ENCODE measurements at places on chromosomes 6 and 20. TPM values are rescaled to one million over a fixed set of nuclear protein-coding genes. Genes with fewer than 3 reads are reported as not detected.

LY6G6D gene
- total RNA-seq: not detected

- H3K4me3 ChIP-seq: no peak overlapping the region
- no peaks in the 10 kb centered on the region for H3K4me1 ChIP-seq
- H3K27ac ChIP-seq: no peak overlapping the region
- no peaks in the 10 kb centered on the region for H3K36me3 ChIP-seq
- no peak for DNase-seq
Observed at GRCh38 chr20:11867291-11867919, 50.3 kb upstream of the BTBD3 start.

DNA sequence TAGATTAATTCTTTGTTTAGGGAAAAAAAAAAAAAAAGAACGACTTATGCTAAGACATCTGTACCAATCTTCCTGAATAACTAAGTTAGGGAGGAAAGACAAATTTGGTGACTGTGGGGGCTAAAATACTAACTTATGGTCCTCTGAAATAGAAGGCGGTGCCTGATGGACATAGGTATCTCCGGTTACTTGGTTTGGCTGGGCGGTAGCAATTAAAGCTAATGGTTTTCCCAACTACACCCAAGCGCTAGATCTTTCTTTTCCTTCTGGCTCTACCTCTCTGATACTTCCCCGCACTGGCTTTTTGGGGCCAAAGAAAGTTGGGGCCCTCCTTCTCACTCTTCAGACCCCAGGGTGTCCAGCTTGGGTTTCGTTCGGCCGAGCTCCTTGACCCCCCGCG lies 1.0 kb upstream of the RBM24 start:
- H3K4me3 ChIP-seq: no peak overlapping the region
- no peaks in the 10 kb centered on the region for H3K36me3 ChIP-seq
- no peak for DNase-seq
- peaks cover 10% of the 10 kb centered on the region for H3K27me3 ChIP-seq
- H3K27ac ChIP-seq: no peak overlapping the region
- H3K4me1 ChIP-seq: no peaks in the 10 kb centered on the region

KIAA0408 gene
- 11.0 TPM for total RNA-seq

DNA sequence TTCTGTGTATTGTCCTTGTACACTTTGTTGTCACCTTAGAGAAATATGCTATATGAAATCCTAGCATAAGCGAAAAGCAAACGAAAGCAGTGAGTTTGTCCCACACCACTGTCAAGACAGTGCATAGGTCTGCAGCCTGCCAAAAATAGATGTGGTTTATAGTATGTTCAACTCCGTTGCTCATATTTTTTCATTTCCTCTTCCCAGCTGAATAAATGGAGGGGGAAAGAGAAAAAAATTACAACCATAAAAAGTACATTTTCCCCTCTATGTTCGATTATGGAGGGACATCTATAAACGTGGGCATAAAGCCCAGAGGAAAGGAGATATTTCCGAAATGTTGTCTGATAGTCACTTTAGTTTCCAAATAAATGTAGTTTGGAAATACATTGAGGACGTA lies 25.8 kb downstream of the PRL start:
- H3K36me3 ChIP-seq: no peaks in the 10 kb centered on the region
- no peak overlapping the region for H3K4me3 ChIP-seq
- no peak overlapping the region for H3K27ac ChIP-seq
- no peaks in the 10 kb centered on the region for H3K4me1 ChIP-seq
- DNase-seq: no peak

- peaks cover 53% of the 10 kb centered on the region for H3K4me1 ChIP-seq
- peak overlapping the region; percentile 52 for H3K27ac ChIP-seq
- peak; percentile 85 for DNase-seq
- H3K4me3 ChIP-seq: peak overlapping the region; percentile 42
- H3K36me3 ChIP-seq: no peaks in the 10 kb centered on the region
Observed at GRCh38 chr6:46011188-46012085, 4.2 kb downstream of the CLIC5 start.

GRCh38 chr20:36760647-36761046 lies 12.9 kb downstream of the DSN1 start:
- DNase-seq: no peak
- H3K27ac ChIP-seq: no peak overlapping the region
- no peaks in the 10 kb centered on the region for H3K4me1 ChIP-seq

GRCh38 chr6:139474145-139475108 lies 100.0 kb upstream of the CITED2 start:
- no peaks in the 10 kb centered on the region for H3K4me1 ChIP-seq
- H3K27ac ChIP-seq: peak overlapping the region; percentile 51
- no peaks in the 10 kb centered on the region for H3K36me3 ChIP-seq
- no peak overlapping the region for H3K4me3 ChIP-seq

MYBL2 gene
- total RNA-seq: 78.6 TPM

SERAC1 gene
- 4.8 TPM for total RNA-seq

GRCh38 chr6:15419493-15419892 lies 173.6 kb downstream of the JARID2 start:
- no peak overlapping the region for H3K27ac ChIP-seq
- no peaks in the 10 kb centered on the region for H3K27me3 ChIP-seq
- peaks cover 31% of the 10 kb centered on the region for H3K4me1 ChIP-seq
- H3K36me3 ChIP-seq: no peaks in the 10 kb centered on the region
- DNase-seq: no peak

DEK gene
- total RNA-seq: 181 TPM

SPATA25 gene
- 0.98 TPM for total RNA-seq

DNA sequence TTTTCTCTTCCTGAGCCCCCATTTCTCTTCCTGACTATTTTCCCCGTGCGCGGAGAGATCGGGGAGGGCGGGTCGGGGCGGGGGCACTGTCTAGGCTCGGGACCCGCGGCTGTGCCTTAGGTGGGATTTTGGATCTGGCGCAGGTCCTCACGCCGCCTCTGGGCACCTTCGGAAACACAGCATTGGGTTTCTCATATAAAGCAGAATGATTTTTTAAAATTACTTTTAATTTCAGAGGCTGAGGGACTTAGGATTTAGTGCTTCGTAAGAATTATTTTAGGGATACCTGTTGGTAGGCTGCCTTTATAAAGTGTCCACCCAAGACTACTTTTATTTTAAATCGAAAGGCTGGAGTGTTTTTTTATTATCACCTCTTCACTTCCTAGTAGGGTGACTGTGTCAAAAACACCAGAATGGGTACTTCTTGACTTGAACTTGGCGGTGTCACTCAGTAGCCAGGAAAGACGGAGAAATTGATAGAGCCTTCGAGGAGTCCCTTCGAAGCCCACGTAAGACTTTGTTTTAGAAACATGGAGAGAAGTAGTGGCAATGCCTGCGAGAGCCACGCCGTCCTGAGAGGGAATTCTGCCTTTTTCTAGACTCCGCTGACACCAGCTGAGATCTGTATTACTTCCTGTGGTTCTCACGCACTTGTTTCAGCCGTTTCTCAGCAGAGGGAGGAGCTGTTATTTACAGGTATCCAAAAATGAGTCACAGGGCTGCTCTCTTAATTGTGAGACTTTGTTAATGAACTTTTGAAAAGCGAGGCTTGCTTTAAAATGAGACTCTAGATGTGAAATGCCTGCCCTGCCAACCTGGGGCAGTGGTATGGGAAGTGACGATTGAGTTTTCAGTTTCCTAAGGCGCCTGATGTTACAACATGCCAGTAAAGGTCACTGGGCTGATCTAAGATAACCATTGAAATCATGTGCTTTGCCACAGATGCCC lies 667 bp downstream of the STX11 start:
- no peaks in the 10 kb centered on the region for H3K36me3 ChIP-seq
- peak overlapping the region; percentile 79 for H3K4me3 ChIP-seq
- peak overlapping the region; percentile 72 for H3K27ac ChIP-seq
- no peaks in the 10 kb centered on the region for H3K27me3 ChIP-seq
- DNase-seq: peak; percentile 40

GRCh38 chr6:166449036-166449435 lies 66.3 kb upstream of the MPC1 start:
- H3K27me3 ChIP-seq: no peaks in the 10 kb centered on the region
- no peak overlapping the region for H3K4me3 ChIP-seq
- no peak for DNase-seq
- H3K4me1 ChIP-seq: no peaks in the 10 kb centered on the region

DNA sequence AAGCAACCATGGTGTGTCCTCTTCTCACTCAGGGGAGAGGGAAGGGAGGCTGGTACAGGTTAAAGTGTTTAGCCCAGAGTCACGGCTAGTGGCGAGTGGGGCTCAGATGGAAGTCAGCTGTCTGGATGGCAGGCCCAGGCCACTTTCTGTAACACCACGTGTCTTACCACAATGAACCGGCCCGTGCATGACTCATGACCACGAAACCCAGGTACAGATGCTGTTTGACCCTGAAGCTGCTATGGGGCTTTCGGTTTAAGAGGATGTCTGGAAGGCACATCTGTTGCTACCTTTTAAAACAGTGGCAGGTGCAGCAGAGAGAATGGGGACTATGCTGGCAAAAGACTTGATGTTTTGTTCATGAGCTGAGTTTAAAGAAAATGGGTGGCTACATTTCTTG lies 36.5 kb upstream of the MPC1 start:
- H3K36me3 ChIP-seq: no peaks in the 10 kb centered on the region
- peaks cover 72% of the 10 kb centered on the region for H3K4me1 ChIP-seq
- DNase-seq: peak; percentile 57
- H3K4me3 ChIP-seq: no peak overlapping the region
- H3K27me3 ChIP-seq: no peaks in the 10 kb centered on the region
- peak overlapping the region; percentile 25 for H3K27ac ChIP-seq

GRCh38 chr6:9875605-9876353 lies 539.1 kb downstream of the TFAP2A start:
- no peak for DNase-seq
- H3K4me3 ChIP-seq: no peak overlapping the region
- H3K4me1 ChIP-seq: no peaks in the 10 kb centered on the region
- H3K36me3 ChIP-seq: no peaks in the 10 kb centered on the region

GRCh38 chr6:52160472-52161104 lies 25.6 kb upstream of the IL17A start:
- no peak overlapping the region for H3K27ac ChIP-seq
- no peak for DNase-seq
- H3K36me3 ChIP-seq: no peaks in the 10 kb centered on the region
- H3K4me1 ChIP-seq: no peaks in the 10 kb centered on the region
- no peak overlapping the region for H3K4me3 ChIP-seq

- no peaks in the 10 kb centered on the region for H3K27me3 ChIP-seq
- no peak for DNase-seq
- H3K36me3 ChIP-seq: no peaks in the 10 kb centered on the region
- H3K27ac ChIP-seq: no peak overlapping the region
Observed at GRCh38 chr6:30768634-30769087, 24.3 kb upstream of the IER3 start.

GINS1 gene
- total RNA-seq: 26.0 TPM

GRCh38 chr6:3228046-3228671 lies 706 bp upstream of the TUBB2B start:
- peaks cover 58% of the 10 kb centered on the region for H3K4me1 ChIP-seq
- no peaks in the 10 kb centered on the region for H3K36me3 ChIP-seq

- peak overlapping the region; percentile 88 for H3K4me3 ChIP-seq
- peak; percentile 12 for DNase-seq
- H3K4me1 ChIP-seq: peaks cover 15% of the 10 kb centered on the region
- H3K27ac ChIP-seq: peak overlapping the region; percentile 85
Observed at GRCh38 chr6:83193747-83194566, 800 bp downstream of the RWDD2A start.

ITPR3 gene
- 42.0 TPM for total RNA-seq

DNA sequence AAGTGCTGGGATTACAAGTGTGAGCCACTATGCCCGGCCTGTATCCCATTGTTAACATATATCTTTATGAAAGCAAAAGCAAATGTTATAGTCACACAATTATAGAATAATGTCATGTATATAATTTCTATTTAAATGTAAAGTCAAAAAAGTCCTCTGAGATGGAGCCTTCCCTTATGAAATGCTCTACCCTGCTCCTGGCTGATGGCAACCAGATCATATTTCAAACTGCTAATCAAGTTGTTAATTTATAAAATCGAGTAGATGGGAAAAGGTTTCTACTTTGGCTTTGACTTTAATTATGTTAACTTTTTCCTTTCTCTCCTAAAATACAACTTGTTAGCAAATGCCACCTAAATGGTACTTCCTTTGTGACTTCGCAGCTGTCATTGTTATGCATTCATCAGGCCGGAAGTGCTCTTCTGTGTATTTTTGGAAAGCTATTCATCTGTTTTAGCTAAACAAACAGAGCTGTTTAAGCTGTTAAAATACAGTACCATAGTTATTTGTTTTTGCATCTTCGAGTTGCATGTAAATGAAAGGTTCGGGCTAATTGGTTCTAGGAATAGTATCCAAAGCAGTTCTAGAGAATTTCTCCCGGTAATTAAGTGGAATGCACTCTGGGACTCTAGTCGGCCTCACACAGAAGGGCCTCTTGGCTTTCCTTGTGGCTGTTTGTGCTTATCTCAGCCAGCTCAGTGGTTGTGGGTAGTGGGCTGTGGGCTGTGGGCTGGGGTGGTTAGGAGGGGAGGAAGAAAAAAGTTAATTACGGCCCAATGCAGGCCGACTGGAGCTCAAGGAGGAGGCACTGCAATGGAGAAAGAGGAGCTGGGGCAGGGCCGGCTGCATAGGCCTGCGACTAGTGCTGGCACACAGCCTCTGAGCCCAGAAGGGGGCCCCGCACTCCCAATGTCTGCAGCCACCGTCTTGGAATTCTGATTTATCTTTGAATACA lies 34.8 kb downstream of the SLC35D3 start:
- H3K4me1 ChIP-seq: no peaks in the 10 kb centered on the region
- H3K4me3 ChIP-seq: no peak overlapping the region
- H3K27ac ChIP-seq: no peak overlapping the region
- no peak for DNase-seq
- H3K27me3 ChIP-seq: no peaks in the 10 kb centered on the region

DNA sequence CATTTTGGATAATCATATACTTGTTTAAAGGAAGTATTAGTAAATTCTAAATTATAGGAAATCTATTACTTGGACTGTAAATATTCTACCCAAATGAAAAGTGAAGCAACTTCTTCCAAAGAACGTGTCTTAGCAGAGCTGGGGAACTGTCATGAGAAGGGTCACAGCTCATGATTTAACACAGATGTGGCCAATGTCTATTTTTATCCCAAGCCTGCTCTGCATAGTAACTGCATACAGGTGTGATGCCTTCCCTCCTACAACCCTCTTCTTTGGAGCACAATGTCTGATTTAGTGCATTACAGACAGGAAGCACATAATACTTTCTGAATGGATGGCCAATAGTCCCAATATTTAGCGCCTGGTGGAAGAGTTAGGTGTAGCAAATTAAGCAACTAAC lies 138.7 kb upstream of the THEMIS start:
- no peaks in the 10 kb centered on the region for H3K27me3 ChIP-seq
- no peaks in the 10 kb centered on the region for H3K36me3 ChIP-seq
- H3K27ac ChIP-seq: no peak overlapping the region
- H3K4me1 ChIP-seq: no peaks in the 10 kb centered on the region
- no peak for DNase-seq
